Fibroblast of skin of left biceps (primary cell): ENCODE measurements at places on chromosomes 4 and X.
A peak's percentile ranks its signal among the peaks of the same experiment; 100 is the strongest.

DNA sequence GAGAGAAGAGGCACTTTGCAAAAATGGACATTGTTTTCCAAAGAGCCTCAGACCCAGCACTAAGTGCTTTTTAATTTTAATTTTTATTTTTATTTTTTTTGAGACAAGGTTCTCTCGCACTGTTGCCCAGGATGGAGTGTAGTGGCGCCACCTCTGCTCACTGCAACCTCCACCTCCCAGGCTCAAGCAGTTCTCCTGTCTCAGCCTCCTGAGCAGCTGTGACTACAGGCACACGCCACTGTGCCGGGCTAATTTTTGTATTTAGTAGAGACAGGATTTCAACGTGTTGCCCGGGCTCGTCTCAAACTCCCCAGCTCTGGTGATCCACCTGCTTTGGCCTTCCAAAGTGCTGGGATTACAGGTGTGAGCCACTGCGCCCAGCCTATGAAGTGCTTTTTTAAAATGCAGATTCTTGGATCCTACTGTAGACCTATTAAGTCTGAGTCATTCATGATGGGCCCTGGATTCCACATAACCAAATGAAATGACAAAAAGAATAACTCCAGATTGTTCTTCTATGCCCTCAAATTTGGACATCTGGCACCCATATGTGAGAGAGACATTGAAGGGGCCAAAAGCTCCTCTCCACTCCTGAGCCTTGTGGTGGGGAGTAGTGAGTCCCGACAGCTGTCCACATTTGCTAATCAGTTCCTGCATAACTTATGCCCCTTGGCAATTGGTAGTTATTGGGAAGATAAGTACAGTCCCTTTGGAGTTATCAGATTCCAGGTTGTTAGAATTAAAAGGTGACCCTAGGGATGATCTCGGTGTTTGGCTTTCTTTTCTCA lies 3.6 kb downstream of the NOCT start:
- peak; percentile 82 for DNase-seq

DNA sequence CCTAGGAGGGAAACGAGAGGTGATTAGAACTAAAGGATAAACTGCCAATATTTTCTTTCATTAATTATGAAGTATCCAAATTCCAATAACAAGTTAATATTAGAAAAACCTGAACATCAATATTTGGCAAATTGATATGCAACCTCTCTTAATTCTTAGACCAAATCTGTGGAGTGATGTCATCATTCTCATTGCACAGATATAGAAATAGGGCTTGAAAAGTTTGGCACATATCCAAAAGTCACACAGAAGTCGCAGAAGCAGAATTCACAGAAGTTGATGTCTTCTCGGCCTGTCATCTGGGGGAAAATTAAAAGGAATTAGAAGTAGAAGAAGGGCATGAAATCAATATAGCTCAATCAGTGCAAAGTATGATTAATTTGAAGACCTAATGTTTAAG lies 36.9 kb downstream of the ENPEP start:
- no peak for DNase-seq

DNA sequence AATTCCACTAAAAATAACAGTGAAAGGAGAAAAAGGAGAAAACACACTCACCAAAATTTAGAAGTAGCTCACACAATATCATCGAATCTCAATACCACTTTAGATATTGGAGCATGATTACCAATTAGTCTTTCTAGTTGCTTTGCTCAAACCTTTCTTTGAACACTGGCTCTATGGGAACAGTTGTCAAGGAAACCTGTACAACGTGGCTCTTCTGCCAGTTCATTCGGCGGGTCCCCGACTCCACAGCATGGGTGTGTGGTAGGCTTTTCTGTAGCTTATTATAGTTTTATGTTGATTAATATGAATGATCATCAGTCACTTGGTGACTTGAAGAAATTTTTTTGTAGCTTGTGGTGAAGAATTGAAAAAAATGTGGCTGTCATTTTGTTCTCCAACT lies 50.2 kb upstream of the TMEM150C start:
- no peak for DNase-seq

DNA sequence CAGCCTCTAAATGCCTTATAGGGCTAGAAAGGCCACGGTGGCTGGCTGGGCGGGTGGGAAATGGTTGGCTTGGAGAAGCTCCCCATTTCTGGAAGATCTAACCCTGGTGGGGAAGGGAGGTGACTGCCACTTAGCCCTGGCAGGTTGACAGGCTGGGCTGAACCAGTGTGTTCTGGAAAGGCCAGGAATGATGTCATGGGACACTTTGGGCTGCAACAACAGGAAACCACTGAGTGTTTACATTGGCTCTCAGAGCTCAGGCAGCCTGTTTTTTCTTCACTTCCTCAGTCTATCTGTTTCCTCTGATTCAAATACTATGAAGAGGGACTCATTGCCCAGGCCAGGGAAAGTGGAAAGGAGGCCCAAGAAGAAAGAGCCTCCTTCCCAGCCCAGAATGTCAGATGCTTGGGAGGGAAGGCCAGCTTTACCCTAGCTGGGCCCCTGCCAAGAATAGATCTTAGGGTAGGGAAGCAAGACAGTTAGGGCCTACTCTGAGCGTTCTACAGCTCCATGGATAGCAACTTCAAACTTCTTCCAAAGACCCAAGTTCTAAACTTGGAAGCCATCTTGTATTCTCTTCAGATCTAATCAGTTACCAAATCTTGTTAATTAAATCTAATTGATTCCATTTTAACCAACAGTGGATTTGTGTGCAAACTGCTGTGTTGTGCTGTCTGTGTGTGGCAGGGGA lies 65.8 kb upstream of the MSN start:
- DNase-seq = no peak

DNA sequence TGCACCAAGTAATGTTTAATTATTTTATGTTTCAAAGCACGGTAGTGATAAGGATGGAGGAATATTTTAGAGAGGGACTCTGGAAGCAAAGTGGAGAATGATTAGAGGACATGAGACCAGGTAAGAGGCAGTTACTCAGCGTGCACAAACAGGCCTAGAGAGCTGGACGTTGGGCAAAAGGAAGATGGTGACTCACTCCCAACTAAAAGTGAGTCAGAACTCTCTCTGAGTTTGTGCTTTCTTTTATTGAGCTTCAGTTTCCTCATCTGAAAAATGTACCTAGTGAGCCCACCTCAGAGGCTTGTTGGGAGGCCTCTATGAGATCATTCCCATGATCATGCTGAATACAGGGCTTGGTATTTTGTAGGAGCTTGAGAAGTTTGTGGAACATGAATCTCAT lies 1.6 kb upstream of the ZC4H2 start:
- DNase-seq = no peak

DNA sequence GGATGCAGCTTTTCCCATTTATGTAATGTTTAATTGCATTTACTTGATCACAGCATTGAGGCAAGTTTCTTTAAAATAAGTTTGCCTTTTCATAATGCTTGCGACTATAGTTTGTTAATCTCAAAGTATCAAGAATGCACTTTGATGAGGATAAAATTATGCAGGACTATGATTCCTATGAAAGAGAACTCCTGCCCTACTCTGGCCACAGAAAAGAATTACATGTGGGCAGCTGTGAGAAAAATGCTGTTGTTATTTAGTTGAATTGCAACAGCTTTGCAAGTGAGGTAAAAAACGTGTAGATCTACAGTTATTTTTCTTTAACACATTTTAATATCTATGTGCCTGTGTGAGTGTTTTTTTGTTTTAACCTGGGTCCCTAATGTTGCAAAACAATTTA lies 12.5 kb upstream of the OSTC start:
- DNase-seq = no peak

DNA sequence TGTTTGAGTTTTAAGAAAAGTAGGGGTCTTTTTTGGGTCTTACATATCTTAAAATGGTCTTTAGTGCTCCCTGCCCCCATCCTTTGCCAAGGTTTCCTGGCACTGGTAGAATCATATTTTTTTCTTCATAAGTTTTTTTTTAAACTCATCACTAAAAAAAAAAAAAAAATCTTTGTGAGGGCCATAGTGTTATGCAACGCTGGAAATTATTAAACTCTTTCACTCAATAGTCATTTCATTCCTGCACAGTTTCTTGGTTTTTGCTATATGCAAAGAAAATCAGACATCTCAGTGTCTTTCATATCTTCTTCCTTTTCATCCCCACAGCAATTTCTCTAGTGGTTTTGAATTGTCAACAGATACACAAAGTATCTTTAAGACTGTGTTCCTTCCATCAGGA lies 95.6 kb downstream of the TMA16 start:
- no peak for DNase-seq
